Left hindlimb (tissue), 1 donor: ENCODE measurements at places on chromosomes 6 and 20.

DNA sequence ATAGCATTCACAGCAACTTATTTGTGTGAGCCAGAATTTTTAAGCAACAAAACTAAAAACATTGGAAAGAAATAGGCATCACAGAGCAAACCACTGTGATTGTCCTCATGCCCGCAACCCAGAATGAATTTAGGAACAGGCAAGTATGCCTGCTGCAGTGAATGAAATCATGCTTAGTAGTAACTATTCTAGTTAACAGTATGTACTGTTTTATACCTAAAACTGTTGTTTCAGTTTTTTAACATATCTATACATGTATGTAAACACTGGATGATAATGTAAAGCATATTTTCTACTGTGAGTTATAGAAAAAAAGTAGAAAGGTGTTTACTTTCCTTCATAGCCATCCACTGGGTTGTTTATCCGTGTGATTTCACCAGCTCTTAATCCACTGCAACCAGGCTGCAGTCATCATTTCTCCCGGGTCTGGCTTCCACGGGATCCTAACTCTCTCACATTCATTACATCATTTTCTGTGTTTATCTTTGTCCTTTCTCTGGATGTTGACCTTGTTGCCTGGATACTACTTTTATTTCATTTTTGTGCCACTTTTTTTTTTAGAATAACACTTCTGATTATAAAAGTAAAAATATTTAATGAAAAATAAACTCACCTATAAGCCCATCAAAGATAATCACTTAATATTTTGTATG, 3.6 kb upstream of the ARFGEF3 start:
- no peak for DNase-seq

GRCh38 chr6:100512203-100512862, 47.6 kb upstream of the SIM1 start:
- DNase-seq, result no peak

DNA sequence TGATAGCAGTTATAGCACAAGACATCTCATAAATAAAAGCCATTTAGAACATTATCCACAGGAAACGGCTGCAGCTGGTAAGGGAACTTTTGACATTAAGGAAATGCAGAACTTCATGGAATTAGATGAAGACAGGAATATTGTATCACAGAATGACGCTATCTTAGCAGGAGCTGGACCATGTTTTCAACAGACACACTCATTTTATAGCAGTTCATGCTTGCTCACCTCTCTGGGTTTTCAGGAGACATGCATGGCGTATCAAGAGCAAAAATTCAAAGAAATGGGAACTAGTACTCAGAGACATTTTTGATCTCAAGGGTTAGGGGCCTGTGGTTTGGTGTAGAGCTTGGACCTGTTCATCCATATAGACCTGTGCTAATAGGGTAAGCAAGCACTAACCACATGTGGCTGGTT, 125.0 kb downstream of the FYN start:
- no peak for DNase-seq

- DNase-seq, result no peak
These were observed 7.4 kb downstream of the LRRN4 start for GRCh38 chr20:6046432-6046831.
